ENCODE measurements at places on chromosomes 3 and 15.

- DNase-seq, result no peak
Observed at GRCh38 chr15:50365971-50366370, 11.0 kb upstream of the GABPB1 start.

GRCh38 chr3:30464381-30464780, 142.0 kb upstream of the TGFBR2 start:
- DNase-seq, result no peak

GRCh38 chr15:62141643-62142588, 23.2 kb downstream of the C2CD4B start:
- DNase-seq, result no peak

DNA sequence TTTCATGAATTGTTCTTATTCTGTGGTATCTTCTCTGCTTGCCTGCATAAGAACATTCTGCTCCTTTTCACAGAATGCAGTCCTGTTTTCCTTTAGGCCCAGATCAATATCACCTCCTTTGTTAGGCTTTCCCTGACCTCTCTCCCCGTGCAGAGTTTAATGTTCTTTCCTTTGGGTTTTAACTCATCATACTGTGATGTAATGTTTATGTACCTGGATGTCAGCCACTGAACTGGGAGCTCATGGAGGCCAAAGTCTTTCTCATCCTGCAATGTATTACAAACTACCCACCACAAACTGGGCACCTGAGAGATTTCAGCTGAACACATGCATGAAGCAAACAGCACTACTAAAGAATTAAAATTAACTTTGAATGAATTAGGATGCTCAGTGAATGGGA, 192.8 kb upstream of the RORA start:
- no peak for DNase-seq

- DNase-seq, result no peak
Observed at GRCh38 chr15:68621535-68621934, 42.7 kb downstream of the CORO2B start.

DNA sequence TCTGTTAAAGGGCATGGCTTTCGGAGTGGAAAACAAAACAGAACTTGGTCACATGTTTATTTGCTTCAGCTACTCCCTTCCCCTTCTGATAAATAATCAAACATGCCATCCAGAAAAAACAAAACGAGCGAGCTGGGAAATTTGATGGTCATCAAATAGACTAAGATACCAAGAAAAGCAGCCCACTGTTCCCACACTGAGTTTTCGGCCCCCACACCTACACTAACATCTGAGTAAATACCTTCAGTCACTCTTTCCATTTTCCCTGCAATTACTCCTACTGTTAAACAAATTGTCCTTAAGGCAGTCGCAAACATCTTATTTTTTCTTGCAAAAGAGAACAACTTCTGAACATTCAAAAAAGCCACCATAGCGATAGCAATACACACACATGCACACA, 454.6 kb downstream of the FOXP1 start:
- no peak for DNase-seq

All from NCI-H187 treated with DMSO at 0.1 percent for 48 hours (cell line).